ENCODE measurements at places on chromosomes 12 and 14.

GRCh38 chr12:89047856-89048418 lies 304.4 kb downstream of the DUSP6 start:
- no peak for DNase-seq

- DNase-seq, result no peak
Measured at GRCh38 chr12:20282401-20282800, 85.9 kb upstream of the PDE3A start.

DNA sequence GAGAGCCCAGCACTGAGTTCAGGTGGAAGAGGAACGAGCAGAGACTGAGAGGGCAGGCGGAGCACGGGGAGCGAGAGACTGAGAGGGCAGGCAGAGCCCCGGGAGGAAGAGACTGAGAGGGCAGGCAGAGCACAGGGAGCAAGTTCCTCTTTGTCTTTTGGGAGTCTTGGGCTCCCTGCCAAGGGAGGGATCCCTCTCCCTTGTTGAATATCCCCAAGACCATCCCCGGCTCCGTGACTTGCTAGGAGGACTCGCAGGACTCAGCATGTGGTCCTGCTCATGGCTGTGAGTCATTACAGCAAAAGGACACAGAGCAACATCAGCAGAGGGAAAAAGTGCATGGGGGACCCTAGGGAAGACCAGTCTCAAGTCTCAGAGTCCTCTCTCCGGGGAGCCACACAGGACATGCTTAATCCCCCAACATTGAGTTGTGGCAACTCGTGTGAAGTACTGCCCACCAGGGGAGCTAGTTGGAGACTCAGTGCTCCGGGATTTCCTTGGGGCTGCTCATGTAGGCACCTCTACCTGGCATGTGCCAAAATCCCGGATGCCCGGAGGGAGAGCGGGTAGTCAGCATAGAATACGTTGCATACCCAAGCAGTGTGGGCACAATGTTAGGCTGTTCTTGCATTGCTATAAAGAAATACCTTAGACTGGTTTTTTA lies 81.0 kb downstream of the CCDC92 start:
- DNase-seq, result no peak

DNA sequence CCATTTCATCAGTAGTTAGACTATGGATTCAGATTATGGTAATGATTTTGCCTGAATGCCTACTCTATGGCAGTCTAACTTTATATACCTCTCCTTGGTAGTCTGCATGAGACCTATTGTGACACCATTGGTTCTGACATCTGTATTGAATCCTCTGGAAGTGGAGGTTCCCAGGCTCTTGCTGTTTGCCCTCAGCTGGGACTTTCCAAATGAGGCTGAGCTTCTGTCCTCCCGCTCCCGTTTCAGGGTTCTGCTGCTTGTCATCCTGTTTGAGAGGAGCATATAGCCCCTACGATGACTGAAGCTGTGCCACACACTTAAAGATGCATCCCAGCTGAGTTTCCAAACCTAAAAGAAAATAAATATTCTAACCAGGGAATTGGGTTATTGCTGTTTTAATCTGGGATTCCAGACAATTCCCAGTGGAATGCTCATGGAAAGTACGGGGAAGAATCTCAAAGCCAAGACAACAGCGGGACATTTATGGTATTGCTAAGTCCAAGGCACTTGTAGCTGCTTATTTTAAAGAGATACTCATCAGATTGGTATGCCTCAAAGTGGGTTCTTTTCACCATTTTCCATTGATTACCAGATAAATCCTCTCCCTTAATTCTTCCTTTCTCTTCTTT lies 105.9 kb downstream of the ETV6 start:
- DNase-seq, result no peak

- DNase-seq, result no peak
Measured at GRCh38 chr14:105315211-105315721, 718 bp downstream of the PACS2 start.

GRCh38 chr12:77571768-77572167 lies 258.9 kb upstream of the NAV3 start:
- no peak for DNase-seq

- no peak for DNase-seq
Measured at GRCh38 chr12:44960856-44961255, 84.7 kb upstream of the NELL2 start.

GRCh38 chr14:100374270-100374669 lies 51.1 kb downstream of the SLC25A47 start:
- no peak for DNase-seq

GRCh38 chr12:52190860-52191729 lies 719 bp downstream of the KRT80 start:
- no peak for DNase-seq

- DNase-seq, result no peak
Measured at GRCh38 chr12:67740711-67741110, 92.2 kb downstream of the DYRK2 start.

GRCh38 chr12:6044082-6044481 lies 80.4 kb downstream of the VWF start:
- DNase-seq, result no peak

GRCh38 chr12:67086116-67086515 lies 183.0 kb upstream of the CAND1 start:
- DNase-seq, result no peak
